HEK293T (cell line): ENCODE measurements at places on chromosomes 11 and 22.

DNA sequence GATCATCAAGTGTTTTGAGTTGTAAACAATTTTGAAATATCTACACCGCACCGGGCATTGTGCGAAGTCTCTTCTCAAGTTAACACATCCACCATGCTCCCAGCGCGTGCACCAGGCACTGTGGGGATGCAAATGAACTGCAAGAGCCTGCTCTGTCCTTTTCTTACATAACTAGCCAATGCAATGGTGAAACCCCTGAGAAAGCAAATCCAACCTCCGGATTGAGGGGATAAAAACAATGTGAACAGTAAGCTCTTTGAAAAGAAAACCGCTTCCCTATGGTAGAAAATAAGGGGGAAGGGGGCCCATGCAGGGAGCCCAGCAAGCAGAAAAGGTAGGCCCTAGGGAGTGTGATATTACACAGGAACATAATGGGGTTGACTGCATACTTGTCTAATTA is 274.9 kb upstream of the MPPED2 start:
- DNase-seq: no peak

DNA sequence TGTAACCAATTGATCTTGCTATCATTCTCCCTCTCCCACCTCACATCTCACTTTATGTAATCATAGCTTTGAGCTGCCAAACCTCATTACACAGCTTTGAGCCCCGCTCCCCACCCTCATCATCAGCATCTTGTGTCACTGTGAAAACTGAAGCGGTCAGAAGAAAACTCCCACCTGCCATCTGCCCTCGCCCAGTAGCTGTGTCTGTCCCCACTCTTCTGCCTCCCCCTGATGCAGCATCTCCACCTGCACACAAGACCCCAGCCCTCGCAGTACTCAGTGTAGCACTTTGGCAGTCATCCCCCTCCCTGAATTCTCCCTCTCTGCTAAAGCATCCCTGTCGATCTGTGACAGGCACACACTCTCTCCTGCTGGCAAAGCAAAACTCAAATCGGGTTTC is 60.3 kb upstream of the YWHAH start:
- DNase-seq: no peak

DNA sequence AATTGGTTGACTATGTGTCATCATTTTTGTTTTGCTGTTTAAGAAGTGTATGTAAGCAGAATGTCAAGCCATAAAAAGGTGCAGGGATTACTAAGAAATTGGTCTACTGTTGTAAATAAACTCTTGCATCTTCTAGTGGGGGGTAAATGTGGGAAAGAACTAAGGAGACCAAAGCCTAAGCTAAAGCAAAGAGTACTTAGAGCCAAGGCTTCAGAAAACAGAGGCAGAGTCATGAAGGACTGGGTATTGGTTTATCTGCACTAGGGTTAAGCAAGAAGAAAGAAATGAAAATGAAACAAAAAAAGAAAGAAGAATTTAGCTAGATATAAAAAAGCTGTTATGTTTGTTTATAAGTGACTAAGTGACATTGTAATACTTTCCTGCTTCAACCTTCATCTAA is 628.1 kb downstream of the METTL15 start:
- no peak for DNase-seq

GRCh38 chr11:68169442-68169841 is 43.7 kb downstream of the KMT5B start:
- no peak for DNase-seq

DNA sequence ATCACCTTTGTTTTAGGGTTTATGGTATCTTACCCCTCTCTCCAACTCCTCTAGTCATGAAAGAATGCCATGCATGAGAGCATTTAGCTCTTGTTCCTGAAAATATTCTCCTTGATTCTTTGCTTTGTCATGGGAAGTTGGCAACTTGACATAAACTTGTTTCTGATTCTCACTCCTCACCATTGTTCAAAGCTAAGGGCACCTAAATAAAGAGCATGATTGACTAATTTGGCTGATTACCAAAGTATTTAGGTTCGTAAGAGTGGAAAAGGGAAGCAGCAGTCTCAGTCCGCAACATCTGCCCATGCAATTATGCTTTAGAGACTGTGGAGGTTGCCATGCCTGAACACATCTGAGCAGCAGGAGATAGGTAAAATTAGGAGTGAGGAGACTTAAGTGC is 26.4 kb downstream of the OR52K1 start:
- DNase-seq: no peak

- DNase-seq: no peak
These were observed 171.1 kb upstream of the SEZ6L start for GRCh38 chr22:25997886-25998775.

DNA sequence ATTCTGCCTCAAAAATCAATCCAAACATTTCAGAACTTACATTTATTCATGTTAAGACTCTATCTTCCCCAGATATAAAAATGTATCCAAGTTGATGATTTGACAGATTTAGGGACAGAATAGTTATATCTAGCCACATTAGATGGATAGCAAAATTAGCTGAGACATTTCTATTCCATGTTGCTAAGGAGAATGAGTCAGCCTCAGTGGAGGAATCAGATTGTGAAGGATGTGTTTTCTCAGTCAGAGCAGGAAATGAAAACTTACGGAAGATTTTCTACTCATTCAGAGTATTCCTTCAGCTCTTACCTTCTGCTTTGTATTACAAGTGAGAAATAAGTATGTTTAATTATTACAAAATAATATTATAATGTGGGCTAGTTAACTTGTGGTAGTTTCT is 556.3 kb upstream of the ANO3 start:
- DNase-seq: no peak

- no peak for DNase-seq
These were observed 14.1 kb downstream of the APOL1 start for GRCh38 chr22:36267058-36267457.

GRCh38 chr22:28951969-28952521 is 68.7 kb downstream of the ZNRF3 start:
- DNase-seq: peak; percentile 41

- DNase-seq: no peak
These were observed 66.4 kb upstream of the ADA2 start for GRCh38 chr22:17285656-17286055.

GRCh38 chr11:74714904-74715303 is 16.3 kb downstream of the CHRDL2 start:
- no peak for DNase-seq

- no peak for DNase-seq
These were observed 11.8 kb upstream of the ALKBH8 start for GRCh38 chr11:107577346-107577711.

DNA sequence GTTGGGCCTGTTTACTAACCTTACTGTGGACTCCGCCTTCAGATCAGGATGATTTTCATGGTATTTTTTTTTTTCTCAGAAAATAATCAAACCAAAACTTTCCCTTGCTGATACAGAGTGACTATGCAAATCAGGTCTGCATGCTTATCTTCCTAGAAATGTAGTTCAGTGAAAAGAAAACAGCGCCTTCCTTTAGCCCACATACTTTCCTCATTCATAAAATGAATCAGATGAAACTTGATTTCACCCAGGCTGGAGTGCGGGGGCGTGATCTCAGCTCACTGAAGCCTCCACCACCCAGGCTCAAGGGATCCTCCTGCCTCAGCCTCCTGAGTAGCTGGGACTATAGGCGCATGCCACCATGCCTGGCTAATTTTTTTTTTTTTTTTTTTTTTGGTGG is 26.0 kb downstream of the ZNRF3 start:
- DNase-seq: no peak

GRCh38 chr11:7592711-7593110 is 78.9 kb downstream of the PPFIBP2 start:
- no peak for DNase-seq

GRCh38 chr11:62438641-62439040 is 19.8 kb downstream of the SCGB1A1 start:
- DNase-seq: no peak

GRCh38 chr11:54946424-54946823 is 239.8 kb downstream of the OR4A5 start:
- no peak for DNase-seq

DNA sequence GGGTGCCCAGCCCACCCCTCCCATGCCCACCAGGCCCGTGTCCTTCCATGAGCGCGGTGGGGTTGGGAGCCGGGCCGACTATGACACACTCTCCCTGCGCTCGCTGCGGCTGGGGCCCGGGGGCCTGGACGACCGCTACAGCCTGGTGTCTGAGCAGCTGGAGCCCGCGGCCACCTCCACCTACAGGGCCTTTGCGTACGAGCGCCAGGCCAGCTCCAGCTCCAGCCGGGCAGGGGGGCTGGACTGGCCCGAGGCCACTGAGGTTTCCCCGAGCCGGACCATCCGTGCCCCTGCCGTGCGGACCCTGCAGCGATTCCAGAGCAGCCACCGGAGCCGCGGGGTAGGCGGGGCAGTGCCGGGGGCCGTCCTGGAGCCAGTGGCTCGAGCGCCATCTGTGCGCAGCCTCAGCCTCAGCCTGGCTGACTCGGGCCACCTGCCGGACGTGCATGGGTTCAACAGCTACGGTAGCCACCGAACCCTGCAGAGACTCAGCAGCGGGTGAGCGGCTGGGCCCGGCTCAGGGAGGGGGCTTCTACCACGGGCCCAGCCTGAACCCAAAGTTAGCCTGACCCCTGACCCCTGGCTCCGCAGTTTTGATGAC is 3.0 kb downstream of the PKP3 start:
- no peak for DNase-seq

DNA sequence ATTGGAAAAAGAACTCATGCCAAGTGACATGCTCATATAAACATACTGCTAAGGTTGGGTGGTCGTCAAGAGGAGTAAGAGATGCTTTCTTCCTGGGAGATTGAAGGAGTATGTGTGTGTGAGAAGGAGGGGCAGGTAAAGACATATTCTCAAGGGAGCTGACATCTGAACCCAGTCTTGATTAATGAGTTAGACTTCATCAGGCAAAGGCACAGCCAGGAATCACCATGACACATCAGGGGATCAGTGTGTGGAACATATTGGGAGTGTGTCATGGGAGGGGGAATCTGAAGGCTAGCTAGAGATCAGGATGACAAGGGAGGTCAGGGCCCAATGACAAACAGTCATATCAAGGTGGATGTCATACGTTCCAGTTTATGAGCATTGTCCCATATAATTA is 14.9 kb downstream of the CNTF start:
- no peak for DNase-seq

DNA sequence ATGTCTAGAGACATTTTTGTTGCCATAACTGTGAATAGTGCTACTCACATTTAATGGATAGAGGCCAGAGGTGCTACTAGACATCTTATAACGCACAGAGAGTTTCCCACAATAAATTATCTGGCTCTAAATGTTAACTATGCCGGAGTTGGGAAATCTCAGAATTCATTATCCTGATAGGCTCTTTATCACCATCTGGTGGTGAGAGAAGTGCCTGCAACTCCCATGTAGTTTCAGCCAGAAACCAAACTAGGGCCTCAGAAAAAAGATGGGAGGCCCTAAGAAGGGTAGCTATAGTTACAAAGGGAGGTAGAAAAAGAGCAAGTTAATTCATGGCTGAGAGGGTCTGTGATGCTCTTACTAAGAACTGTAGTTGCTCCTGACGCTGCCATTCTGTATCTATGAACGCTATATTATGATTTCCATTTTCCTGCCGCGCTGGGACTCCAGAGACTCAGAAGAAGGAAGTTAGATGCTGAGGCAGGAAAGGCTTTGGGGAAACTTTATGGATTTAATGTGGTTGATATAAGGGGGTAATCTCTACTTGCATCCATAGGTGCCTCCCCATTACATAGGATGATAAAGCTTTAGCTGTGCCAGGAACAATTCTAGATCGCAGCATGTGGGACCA is 22.9 kb upstream of the MRPL17 start:
- peak; percentile 58 for DNase-seq

DNA sequence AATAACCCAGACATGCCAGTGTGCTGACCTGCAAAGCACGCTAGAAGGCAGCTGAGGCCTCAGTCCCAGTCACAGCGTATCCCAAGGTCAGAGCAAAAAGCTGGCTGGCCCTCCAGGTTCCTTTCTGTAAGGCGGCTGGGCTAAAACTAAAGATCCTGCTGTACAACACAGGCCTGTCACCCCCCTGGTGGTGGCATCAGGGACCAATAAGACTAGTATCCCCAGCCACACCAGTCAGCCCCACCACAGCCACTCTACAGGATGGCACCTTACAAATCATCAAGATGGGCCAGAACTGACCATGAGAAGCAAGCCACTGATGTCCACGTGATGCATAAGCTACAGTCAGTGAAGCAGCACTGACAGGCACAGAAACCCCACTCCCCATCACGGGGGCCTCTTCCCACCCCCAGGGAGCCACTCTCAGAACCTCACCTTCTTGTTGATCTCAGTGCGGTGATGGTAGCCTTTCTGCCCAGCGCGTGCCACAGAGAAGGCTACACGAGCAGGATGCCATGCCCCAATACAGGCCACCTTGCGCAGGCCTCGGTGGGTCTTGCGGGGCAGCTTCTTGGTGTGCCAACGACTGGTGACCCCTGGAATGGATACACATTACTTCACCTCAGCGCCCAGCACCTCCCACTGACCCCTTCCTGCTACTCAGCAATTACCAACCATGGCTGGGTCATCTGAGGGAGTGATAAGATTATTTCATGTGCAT is 5.0 kb downstream of the RPL3 start:
- no peak for DNase-seq

DNA sequence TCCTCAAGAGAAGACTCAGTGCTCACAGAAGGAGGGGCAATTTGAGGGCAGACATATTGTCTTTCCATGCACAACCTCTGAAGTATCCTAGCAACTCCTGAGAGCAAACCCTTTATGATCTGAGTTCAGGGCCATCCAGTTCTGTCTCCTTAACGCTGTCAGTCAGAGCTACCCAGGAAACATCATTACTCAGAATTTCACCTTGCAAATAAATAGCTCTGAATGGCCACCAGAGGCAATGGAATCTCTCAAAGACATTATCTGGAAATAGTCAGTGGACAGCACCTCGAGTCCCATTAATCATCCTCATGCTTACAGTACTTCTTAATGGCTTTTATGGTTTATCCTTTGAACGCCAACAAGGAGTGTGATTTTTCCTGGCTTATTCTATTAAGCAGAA is 656.1 kb downstream of the OPCML start:
- DNase-seq: no peak

GRCh38 chr11:88293931-88294330 is 43.6 kb downstream of the CTSC start:
- DNase-seq: no peak

- DNase-seq: no peak
These were observed 44.1 kb downstream of the RBFOX2 start for GRCh38 chr22:35984183-35985175.

DNA sequence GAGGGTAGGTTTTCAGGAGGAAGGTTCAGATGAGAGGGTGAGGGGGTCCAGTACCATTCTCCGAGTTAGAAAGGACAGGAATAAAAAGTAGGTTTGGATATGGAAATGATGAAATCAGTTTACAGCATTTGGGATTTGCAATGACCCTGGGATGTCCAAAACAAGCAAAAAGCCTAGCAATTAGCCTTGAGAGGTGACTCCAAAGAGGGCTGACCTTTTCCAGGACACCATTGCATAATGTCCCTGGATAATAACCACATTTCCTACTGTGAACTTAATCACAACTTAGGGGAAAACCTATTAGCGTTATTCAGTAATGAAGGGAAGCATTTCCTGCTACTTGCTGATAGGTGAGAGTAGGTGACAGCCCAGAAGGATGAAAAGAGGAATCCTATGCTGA is 101.4 kb upstream of the ARHGAP42 start:
- no peak for DNase-seq

DNA sequence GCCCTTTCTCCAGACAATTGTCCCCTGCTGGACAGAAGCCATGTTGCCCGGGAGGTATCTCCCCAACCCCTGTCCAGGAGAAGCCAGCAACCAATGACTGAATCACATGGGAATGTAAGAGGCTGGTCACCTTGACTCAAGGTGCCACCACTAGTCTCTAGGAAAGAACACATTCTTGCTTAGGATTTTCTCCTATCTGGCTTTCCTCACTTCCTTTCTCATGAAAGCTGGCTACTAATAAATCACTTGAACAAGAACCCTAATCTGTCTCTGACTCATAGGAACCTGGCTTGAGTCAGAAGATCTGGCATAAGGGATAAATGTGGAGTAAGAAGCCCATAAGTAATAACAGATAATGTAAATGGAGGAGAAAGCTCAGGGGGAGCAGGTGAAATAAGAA is 101.4 kb upstream of the C11orf87 start:
- DNase-seq: no peak
